ENCODE measurements at places on chromosomes 1 and 21.

GRCh38 chr1:10378081-10378841, 20.6 kb upstream of the PGD start:
- peak; percentile 89 for DNase-seq

GRCh38 chr1:84569216-84569615, 5.0 kb downstream of the CTBS start:
- DNase-seq: no peak

DNA sequence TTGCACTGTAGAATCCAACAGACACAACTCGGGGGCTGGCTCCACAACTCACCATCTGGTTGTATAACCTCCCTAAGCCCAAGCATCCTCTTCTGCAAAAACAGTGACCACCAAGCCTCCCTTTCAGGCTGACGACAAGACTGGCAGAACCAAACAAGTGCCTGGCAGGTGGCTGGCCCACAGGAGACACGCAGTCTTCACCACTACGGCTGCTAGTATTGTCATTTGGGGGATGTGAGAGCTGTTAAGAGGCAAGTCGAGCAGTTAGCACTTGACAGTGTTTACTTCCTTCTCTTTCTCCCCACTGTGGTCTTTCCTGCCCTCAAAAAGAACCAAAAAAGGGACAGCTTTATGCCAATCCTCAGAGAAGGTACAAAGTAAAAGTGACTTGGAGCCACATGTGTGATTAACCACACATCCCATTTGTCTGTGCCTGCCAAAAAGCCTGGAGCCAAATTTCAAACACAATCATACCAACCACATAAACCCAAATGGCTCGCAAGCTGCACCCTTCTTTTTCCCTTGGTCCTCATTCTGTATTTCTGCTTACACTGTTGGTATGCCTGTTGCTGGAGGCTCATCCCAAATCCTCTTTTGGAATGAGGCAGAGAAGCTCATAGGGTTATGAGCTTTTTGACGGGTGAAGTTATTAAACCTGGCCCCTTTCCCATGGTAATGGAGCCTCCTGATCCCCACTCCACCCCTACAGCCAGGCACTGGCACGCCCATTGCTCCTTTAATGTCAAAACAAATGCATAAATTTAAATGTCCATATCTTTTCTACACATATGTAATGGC, 94.1 kb downstream of the TGFBR3 start:
- no peak for DNase-seq

GRCh38 chr1:232066521-232066920, 439.9 kb downstream of the DISC1 start:
- DNase-seq: no peak

DNA sequence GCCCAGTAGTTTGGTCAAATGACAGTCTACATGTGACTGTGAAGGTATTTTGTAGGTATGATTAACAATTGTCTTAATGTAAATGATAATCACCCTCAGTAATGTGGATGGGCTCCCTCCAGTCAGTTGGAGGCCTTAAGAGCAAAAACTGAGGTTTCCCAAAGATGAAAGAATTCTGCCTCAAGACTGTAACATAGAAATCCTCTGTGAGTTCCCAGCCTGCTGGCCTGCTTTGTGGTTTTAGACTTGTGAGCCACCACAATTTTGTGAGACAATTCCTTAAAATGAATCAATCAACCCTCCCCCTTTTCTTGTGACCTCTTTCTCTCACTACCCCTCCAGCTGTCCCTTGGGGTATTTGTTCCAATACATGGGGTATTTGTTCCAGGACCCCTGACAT, 226.4 kb upstream of the DPYD start:
- DNase-seq: peak; percentile 22

GRCh38 chr1:247530785-247531184, 5.5 kb downstream of the OR2C3 start:
- no peak for DNase-seq

DNA sequence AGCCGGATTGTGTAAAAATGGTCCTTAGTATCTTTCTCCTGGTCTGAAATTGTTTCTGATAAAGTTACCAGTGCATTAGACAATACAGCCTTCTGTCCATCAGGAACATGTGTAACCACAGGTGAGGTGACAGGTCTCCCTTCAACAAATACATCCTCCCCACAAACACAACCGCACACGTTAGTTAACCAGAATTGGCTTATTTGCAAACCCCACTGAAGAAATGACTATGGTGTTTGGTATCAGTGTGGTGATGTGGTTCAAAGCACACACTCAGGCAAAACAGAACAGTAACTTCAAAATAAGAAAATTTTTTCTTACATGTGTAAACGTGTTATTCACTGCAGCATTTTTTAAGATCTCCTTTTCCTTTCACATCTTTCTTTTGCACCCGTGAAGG, 517.2 kb upstream of the NR5A2 start:
- DNase-seq: no peak

- DNase-seq: peak; percentile 40
Measured at GRCh38 chr21:38433471-38433870, 64.8 kb downstream of the ERG start.

DNA sequence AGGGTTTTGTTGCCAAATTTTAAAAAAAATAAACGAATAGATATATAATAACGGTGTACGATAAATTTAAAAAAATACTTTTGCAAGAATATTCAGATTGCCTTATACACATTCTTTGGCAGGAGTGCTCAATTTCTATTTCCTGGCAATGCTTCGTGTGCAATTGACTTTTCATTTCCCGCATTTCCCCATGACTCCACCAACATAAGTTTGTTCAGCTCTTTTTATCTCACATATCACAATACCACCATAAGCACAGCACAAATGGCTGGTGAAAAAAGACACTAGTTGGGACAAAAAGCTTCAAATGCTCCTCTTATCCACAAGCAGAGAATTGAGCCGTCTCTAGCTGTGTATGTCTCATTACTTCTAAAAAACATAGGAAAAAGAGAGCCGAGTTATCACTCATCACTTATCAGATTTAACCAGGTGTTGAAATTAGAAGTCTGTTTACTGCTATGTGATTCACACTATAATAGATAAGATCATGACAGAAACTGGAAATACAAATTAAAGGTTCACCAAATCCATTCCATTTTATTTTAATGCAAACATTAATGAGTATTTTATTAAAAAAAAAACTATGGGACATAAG, 28.9 kb upstream of the RGS1 start:
- no peak for DNase-seq

GRCh38 chr1:151881479-151881878, 27.8 kb downstream of the THEM4 start:
- DNase-seq: no peak

DNA sequence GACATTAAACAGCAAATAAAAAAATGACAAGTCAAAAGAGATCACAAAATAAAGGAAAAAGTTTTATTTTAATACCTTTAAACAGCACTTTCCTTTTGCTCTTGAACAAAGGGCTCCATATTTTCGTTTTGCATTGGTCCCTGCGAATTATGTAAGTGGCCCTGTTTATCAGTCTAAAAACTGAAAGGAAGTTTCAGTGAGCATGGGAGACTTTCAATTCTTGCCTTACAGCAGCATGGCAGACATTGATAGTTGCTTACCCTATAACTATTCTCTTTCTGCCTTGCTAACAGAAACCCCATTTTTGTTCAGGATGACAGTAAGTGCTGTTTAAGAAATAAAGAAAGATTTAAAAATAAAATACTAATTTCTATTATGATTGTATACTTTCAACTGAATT, 5.2 kb upstream of the SH3GLB1 start:
- no peak for DNase-seq

- peak; percentile 46 for DNase-seq
Measured at GRCh38 chr1:41359211-41360073, 1.8 kb upstream of the FOXO6 start.

- DNase-seq: no peak
Measured at GRCh38 chr1:162710345-162710744, 78.1 kb downstream of the DDR2 start.

GRCh38 chr1:15329104-15329820, 80.4 kb upstream of the EFHD2 start:
- no peak for DNase-seq

DNA sequence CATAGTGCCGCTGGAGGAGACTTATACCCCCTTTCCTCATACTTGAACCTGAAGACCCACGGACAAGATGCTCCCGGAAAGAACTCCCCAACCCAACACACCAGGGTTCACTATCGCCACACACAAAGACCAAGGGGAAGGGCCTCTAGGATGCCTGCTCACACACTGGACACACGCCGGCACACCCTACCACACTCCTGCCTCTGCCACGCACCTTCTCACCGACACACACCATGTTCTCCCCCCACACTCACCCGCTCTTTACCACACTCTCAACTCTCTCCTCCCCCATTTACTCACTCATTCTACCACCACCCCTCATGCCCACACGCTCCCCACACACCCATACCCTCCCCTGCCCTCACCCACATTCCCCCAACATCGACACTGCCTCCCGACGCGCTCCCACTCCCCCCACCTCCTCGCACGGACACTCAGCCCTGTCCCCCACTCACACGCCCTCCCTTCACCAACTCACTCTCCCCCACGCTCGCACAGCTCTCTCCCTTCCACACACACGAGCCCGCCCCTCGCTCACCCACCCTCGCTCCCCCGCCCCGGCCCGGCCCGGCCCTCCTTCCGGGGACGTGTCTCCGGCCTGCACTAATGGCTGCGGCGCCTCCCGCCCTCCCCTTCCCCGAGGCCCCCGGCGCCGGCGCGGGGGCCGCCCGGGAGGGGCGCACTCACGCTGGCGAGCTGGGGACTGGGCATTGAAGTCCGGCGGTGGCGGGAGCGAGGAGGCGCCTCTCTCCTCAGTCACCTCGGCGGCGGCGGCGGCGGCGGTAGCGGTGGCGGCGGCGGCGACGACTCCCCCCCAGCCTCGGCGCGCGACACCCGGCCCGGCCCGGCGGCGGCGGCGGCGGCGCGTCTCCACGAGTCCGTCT, 626 bp downstream of the PTP4A2 start:
- peak; percentile 69 for DNase-seq

DNA sequence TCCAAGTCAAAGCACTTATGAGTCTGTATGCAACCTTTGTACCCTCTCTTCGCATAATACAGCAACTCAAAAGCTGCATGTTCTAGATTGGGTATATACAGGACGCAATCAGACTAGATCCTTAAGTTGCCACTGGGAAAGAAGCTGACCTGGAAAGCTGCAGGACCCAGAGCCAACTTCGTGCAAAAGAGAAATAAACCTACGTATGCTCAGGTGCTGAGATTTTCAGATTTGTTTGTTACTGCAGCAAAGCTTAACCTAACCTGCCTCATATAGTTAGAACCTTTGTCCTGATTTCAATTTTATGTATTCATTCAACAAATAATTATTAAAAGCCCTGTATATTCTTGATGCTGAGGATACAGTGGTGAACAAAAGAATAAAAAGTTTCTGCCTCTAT, 139.7 kb downstream of the SLC30A10 start:
- no peak for DNase-seq

- no peak for DNase-seq
Measured at GRCh38 chr1:201217851-201218250, 27.2 kb downstream of the IGFN1 start.

- DNase-seq: no peak
Measured at GRCh38 chr1:54574158-54574778, 26.2 kb downstream of the ACOT11 start.

GRCh38 chr21:38774152-38774551, 31.6 kb upstream of the ETS2 start:
- no peak for DNase-seq

- no peak for DNase-seq
Measured at GRCh38 chr1:163161337-163161736, 41.4 kb downstream of the RGS5 start.

- DNase-seq: no peak
Measured at GRCh38 chr1:89610457-89611011, 22.4 kb upstream of the LRRC8C start.

DNA sequence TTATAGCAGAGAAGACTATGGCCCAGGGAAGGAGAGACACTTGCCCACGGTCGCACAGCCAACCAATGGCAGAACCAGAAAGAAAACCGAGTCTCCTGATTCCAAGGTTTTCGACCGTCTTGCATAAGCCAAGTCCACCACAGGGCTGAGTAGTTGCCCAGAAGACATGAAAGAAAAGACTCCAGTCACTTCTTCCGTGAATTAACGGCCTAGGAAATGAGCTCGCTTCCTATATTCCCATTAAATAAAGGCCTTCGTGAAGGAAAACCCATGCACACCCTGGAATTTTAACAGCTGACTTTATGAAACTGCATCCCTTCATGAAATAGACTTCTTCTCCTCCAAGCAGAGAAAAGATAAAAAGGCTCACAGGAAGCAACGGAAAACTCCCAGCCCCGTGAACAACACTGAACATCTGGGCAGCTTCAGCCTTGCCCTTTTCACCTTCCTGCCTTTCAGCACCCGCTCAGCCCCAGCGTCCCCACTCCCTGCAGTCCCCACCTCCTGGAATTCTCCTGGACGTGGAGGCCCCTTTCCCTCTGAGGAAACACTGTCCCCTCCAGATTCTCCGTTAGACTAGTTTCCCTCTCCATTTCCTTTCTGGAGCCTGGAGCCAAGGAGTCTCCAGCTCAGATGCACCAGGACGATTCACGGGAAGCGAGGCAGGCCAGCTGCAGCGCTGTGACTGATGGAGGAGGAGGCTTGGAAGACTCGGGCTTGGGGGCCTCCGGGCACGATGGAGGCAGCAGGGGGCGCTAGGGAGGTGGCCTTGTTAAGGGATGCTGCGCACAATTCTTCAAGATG, 2.7 kb upstream of the MYOC start:
- peak; percentile 47 for DNase-seq

- no peak for DNase-seq
Measured at GRCh38 chr1:166638137-166638536, 201.1 kb upstream of the POGK start.

DNA sequence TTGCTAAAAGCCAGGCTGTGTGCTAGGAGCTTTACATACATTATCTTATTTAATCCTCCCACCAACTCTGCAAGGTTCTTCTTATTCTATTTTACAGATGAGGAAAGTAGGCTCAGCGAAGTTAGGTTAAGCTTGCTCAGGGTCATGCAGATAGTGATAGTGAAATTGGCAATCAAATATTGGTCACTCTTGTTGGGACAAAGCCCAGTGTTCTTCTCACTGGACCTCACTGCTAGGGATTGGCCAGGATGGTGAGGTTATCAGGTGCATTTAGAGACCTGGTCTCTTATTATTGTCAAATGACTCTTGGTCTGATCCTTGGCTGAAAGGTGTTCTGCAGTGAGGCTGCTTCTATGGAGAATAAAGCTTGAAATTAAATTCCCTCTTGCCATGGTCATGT, 145.1 kb downstream of the CNIH3 start:
- no peak for DNase-seq

DNA sequence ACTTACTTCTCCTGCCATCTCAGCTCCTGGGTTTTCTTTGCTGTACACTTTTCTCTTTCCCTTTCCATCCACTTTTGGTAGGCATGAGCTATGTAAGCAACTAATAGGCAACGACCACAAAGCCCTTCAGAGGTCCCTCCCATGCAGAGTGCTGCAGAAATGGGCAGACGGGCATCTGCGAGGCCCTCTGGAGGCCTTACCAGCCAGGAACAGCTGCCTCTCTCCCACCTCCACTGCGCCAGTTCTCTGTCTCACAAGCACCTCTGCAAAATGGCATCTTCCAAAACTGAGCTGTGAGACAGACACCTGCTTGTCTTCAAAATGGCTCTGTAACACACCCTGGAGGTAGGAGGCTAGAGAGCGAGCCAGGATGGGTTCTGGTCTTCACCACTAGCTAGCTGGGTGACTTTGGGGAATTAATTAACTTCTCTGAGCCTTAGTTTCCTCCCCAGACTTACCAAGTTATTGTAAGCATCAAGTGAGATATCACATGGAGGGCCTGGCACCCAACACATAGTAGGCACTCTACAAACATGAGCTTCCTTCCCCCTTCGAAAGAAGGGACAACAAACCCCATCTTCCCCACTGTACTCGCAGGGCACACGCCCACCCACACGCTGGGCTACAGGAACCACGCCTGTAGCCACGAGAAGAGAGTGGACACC, 62.0 kb downstream of the BCAR3 start:
- no peak for DNase-seq

Measured in astrocyte of the spinal cord (primary cell).